ENCODE measurements at places on chromosomes 1 and 21.

DNA sequence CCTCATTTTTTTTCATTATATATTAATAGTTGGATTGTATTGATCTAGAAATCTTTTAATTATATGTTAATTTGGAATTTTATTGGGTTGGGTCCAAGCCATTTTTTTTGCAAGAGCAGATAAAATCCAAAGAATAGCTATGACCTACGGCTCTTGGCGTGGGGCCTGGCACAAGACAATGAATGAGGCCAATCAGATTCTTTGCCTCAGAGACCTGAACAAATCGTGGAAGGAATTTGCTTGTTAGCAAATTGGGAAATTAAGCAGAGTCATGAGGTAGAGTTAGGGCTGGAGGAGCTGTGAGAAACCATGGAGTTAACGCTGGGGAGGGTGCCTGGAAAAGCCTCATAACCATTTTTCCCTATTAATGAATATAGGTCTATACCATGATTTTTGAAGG lies 40.1 kb downstream of the CAMSAP2 start:
- DNase-seq = peak; percentile 30

DNA sequence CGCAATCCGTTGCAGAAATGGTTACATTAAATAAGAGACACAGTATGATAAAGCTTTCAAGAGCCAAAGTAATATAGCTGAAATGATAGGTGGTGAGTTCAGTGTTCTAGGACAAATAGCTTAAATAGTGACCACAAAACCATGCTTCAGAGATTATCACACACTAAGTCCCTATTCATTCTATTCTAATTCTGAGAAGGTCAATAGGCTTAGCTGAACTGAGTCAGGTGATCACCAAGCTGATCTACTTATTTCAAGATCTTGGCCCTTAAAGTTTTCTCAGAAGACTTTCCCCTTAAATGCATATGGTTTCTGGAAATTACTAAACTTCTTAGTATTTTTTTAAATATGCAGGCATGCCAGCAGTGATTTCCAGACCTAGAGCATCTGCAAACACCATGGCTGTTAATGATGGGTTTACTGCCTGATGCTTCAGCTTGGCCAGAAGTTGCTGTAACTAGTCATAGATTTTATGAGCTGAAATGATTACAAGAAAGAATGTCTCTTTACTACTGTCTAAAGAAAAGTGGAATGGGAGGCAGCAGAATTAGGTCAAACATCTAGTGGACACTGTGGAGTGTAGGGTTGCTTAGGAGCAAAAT lies 242.9 kb downstream of the ST6GALNAC3 start:
- no peak for DNase-seq

DNA sequence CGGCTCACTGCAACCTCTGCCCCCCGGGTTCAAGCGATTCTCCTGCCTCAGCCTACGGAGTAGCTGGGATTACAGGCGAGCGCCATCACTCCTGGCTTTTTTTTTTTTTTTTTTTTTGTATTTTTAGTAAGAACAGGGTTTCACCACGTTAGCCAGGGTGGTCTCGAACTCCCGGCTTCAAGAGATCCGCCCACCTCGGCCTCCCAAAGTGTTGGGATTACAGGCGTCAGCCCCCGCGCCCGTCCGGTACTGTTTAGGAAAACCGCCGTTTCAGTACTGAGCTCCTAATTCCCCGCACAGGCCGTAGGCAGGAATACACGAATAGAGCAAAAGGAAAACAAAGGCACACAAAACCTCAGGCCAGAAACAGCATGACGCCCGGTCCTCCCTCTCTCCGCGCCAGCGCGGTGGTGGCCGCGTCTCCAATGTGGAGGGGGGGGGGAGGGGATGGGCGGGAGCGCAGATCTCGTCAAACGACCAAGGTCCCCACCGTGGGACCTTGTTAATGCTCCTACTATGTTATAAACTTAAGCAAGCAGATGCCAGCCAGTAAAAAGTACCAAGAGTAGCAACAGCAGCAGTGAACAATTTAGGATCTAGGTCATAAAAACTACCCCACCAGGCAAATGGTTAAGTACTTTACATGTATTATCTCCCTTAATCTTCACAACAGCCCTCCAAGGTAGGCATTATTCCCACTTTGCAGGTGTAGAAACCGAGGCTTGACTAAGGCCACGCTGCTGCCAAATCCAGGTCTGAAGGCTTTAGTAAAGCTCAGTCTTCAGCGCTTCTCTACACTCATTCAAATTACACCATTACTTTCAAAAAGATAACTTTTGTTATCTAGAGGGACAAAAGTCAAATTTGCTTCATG lies 648 bp upstream of the ADAR start:
- DNase-seq = peak; percentile 90

GRCh38 chr1:92201973-92202372 lies 15.7 kb upstream of the C1orf146 start:
- no peak for DNase-seq

DNA sequence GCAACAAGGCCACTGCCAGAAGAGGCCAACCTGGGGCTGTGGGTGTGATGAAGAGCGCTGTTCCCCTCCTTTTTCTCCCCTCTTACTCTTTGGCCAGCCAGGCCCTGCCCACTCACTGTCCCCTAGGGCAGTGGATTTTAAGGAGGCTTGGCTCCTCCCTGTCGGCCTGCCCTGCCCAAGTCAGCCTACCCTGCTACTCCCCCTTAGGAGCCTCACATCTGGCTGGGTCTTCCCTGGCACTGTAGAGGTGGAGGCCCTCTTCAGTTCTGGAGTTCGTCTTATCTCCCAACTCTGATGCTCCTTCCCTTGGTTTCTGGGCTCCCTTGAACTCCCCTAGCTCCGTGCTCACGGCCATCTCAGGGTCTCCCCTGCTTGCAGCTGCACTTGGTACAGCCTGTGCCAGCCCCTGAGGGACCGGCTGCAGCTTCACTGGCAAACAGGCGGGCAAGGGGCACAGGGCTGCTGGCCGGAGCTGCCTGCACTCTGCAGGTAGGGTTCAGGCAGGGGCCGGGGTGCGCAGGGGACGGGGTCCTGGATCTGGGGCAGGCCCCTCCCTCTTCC lies 4.0 kb downstream of the AMPD2 start:
- no peak for DNase-seq

- no peak for DNase-seq
These were observed 60.3 kb downstream of the FAAP20 start for GRCh38 chr1:2134266-2134620.

- DNase-seq = no peak
These were observed 171.5 kb upstream of the TMEM51 start for GRCh38 chr1:14982029-14982428.

DNA sequence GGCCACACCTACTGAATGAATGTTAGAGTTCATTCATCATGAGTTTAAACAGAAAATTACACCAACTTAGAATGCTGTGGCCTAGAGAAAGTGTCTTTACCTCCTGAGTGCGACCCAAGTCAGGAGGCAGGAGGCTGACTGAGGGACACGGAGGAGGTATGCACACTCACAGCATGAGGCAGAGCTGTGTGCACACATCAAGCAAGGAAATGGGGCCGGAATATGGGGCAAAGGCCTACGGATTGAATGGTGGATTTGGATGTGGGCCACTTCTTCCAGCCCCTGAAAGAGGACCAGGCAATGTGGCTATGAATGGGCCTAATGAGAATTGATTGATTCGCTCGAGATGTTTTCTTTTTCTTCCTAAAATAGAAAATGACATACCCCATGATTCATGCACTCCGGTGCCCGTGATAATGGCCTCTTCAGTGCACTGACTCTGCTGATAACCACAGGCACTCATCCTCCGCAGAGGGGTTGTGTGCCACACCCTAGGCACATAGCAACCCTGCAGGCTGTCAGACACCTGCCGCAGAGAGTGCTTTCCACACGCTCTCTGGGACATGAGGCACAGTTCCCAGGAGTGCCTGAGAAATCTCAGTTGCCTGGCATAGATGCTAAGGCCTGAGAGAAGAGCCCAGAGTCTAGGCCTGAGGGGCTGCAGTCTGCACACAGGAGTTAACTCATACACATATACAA lies 155.5 kb downstream of the GLUL start:
- DNase-seq = no peak

DNA sequence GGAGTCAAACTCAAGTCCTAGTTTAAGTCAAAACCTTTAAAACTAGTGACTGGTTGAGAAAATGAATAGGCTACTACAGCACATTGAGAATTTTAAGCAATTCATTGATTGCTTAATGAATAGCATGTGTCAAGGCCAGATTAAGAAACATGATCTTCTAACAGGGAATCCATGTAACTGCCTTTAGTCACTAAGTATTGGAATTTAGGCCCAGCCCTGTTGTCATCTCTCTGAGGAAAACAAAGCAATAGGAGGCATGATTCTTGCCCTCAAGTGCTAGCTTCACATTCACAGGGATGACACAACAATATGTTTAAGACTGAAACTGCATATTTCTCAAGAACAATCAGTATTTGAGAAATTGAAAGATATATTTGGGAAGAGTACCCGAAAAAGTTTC lies 70.0 kb upstream of the PTGS2 start:
- DNase-seq = no peak

GRCh38 chr1:67931198-67931597 lies 97.9 kb upstream of the GNG12 start:
- no peak for DNase-seq

DNA sequence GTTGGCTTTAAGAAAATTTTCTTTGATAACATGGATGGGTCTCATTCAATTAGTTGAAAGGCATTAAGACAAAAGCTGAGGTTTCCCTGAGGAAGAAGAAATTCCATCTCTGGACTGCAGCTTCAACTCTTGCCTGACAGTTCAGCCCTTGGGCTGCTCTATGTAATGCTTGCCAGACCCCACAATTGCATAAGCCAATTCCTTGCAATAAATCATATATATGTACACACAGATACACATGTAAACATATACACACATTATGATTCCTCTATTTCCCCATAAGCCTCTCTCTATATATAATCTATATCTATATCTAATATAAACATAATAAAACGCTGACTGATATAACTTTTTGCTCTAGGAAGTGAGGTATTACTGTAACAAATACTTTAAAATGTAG lies 301.5 kb upstream of the PRMT6 start:
- no peak for DNase-seq

- no peak for DNase-seq
These were observed 419.6 kb downstream of the NEGR1 start for GRCh38 chr1:71862756-71863155.

DNA sequence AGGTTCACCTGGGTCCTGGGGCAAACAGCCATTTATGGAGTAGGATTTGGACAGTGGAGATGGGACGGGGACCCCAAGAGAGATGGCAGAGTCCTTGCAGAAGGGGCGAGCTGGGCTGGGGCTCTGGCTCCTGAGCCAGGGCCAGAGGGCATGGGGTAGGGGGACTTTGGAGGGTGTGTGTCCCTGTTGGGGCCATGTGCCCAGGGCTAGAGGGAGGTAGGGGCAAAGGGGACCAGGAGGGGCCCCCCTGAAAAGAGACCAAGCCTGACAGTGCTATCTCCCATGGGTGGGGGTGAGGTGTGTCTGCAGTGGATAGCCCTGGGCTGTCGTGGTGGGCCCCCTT lies 92.3 kb downstream of the TRIM11 start:
- no peak for DNase-seq

DNA sequence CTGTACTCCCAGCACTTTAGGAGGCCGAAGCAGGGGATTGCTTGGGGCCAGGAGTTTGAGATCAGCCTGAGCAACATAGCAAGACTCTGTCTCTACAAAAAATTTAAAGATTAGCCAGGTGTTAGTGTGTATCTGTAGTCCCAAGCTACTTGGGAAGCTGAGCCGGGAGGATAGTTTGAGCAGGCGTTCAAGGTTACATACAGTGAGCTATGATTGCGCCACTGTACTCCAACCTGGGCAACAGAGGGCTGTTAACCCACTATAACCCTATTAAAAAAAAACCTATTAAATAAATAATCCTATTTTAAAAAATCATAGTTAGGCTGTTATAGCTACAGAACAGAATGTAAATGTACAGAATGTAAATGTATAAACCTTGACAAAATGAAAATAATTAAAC lies 2.2 kb downstream of the MIS18A start:
- DNase-seq = no peak

DNA sequence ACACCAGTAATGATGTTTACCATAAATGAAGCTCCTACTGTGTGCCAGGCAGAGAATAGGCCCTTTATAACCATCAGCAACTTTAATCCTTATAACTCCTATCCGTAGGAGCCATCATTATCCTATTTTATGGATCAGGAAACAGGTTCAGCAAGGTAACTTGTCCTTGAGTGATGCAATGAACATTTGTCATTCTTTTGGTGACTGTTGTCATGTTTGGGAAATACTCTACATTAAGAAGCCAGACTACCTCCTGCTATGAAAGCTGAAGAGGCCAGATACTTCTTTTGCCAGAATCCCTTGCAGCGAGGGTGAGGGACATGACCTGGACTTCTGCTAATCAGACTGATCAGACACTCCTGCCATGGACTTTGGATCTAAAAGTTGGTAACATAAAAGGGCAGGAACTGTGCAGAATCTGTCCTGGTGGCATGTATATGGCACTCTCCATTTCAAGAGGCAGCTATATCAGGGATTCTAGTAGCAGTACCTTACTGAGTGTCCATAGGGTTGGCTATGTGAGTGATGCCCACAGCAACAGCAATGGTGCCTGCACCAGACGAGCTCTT lies 33.1 kb upstream of the SRRM1 start:
- no peak for DNase-seq

- no peak for DNase-seq
These were observed 40.7 kb downstream of the NME7 start for GRCh38 chr1:169326956-169327268.

GRCh38 chr1:35294809-35295208 lies 26.3 kb downstream of the ZMYM4 start:
- no peak for DNase-seq

DNA sequence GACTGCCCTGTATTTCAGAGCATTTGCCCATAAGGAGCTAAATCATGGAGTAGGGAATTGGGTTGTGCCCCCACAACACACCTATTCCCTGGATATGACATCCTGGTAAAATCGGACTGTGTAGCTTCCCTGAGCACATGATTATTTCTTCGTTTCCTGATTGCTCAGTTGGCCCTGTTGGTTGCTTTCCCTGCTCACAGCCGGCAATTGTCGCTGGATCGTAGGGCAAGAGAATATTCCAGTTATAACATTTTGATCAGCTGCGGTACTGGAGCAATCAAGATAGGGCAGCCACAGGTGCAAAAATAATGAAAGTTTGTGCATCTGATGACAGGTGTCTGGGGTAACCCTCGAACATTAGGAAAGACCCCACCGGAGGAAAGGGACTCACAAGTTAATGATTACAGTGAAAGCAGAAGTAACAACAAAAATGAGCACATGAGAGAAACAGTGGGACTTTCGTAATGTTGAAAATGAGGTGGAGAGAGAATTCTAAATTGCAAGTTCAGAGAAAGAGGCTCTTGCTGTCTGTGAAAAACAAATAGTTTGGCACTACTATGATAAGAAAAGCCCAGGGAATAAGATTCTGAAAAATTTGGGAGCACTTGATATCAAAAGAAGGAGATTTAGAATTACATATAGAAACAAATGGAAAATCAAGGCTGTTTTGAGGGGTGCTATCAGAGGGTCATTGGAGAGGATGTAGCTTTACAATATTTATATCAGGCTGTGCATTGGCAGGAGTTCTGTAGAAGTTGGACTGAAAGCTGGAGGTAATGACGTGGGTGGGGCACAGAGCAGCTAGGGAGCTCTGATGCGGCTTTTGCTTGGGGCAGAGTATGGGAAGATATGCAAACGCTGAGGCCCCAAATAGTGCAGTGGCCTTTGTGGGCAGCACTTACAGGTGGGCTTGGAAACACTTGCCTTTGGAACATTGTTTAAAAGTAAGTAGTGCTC lies at the start of gene MAB21L3:
Gene MAB21L3 (plus strand): TSS at position 833 of the 957 bp plus-strand sequence. CDS start 1,217 bp downstream, outside the sequence.
- no peak for DNase-seq

- peak; percentile 97 for DNase-seq
These were observed 42.5 kb upstream of the POFUT2 start for GRCh38 chr21:45330075-45330781.

All from mesendoderm (in vitro differentiated cells).